ENCODE measurements at places on chromosomes 7 and 10.

DNA sequence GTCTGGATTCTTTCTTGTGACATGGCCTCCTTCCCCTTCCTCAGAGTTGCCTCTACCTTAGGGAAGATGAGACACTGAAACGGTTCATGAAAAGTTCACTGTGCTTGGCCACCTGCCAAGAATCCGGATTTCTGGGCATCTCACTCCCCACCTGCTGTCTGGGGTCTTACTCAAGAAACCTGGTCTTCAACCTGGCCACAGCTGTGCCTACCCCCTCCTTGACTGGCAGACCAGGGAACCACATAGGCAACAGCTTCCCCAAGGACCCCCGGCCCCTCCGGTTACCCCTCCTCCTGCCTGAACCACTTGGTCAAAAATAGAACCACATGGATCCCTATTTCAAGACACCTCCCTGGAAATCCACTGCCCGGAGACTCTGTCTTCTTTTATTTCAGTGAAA lies 58.7 kb upstream of the NANOS1 start:
- no peak for DNase-seq

- DNase-seq, result no peak
Observed at GRCh38 chr7:131692131-131692960, 135.9 kb upstream of the PODXL start.

DNA sequence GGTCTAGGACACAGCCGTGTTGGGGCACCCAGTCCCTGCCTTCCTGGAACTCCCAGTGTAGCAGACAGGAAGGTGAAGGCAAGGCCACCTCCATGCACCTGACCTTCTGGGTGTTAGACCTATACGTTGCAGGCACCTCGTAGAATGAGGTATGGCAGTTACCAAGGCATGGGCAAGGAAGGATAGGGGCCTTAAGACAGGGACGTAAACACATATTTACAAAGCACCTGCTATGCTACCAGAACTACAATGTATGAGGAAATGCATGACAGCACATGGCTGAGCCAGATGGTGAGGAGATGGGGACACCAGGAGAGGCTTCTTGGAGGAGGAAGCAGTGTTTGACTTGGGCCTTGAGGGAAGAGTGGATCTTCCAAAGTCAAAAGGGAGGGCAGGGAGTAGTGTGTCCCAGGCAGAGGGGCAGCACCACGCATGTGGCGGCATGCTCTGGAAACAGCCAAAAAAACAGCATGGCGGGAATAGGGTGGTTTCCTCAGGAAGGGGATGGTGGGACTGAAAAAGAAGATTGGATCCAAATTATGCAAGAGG lies 231.2 kb downstream of the FANK1 start:
- DNase-seq, result no peak

GRCh38 chr7:30984359-30985107 lies 20.8 kb downstream of the GHRHR start:
- no peak for DNase-seq

DNA sequence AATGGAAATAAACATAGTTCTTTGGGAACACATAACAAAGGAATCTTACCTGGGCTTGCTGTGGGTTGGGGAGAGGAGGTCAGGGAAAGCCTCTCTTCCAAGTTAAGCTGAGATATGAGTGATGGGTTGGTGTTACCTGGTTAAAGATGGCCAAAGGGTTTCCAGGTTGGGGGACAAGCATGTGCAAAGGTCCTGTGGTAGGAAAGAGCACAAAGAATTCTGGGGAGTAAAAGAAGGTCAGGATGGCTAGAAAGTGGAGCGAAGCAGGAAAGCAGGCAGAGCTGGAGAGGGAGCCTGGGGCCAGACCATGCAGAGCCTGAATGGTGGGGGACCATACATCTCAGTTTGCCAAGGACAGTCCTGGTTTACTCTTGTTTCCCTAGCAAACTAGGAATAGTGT lies 133.2 kb downstream of the CFAP58 start:
- no peak for DNase-seq

DNA sequence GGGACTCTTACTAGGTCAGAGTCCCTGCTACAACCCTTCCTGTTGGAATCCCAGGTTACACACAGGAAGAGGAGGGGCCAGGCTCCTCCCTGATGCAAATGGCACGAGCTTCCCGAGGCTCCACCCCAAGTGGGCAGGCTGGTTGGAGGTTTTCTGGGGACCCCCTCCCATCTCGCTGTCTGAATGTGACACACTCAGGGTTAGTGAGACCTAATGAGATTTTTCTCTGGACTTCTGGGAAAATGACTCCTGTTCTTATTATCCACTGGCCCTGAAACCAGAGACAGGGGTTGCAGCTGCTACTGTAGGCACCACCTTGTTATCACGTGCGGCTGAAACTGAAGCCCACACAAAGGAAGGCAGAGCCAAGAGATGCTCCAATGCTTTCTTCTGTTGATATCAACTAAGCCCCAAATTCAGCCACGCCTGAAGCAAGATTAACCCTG lies 103.3 kb downstream of the FAM107B start:
- no peak for DNase-seq

DNA sequence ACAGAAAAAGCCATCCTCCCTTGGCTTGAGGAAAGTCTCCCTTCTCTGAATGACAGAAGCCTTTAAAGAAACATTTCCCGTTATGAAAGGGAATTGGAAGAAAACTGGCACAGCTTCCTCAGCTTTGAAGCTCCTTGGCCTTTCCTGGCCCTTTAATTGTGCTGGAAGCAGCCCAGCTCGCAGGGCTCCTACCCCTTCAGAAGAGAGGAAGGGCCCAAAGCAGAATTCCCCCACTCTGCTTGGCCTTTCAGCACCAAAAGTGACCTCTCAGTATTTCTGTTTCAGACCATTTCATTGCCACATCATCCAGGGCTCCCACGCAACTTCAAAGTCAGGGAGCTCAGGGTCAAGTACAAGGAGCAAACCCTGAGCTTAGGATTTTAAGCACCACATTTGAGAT lies 4.2 kb downstream of the AFAP1L2 start:
- DNase-seq, result no peak

DNA sequence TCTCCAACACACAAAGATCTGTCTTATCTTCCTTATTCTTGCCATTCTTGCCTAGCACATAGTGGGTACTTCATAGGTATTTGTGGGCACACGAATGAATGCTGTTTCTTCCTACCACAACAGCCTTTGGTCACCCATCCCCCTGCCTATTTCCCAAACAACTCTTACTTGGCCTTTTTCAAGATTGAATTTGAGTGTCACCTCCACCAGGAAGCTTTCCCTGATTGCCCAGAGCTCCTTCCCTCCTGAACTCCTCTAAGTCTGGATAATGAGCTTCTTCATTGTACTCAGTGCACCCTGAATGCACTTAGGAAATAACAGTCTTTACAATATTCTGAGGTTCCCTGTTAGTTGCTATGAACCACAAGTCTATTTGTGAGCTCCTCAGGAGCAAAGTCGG lies 11.6 kb upstream of the PDZD8 start:
- DNase-seq, result no peak

DNA sequence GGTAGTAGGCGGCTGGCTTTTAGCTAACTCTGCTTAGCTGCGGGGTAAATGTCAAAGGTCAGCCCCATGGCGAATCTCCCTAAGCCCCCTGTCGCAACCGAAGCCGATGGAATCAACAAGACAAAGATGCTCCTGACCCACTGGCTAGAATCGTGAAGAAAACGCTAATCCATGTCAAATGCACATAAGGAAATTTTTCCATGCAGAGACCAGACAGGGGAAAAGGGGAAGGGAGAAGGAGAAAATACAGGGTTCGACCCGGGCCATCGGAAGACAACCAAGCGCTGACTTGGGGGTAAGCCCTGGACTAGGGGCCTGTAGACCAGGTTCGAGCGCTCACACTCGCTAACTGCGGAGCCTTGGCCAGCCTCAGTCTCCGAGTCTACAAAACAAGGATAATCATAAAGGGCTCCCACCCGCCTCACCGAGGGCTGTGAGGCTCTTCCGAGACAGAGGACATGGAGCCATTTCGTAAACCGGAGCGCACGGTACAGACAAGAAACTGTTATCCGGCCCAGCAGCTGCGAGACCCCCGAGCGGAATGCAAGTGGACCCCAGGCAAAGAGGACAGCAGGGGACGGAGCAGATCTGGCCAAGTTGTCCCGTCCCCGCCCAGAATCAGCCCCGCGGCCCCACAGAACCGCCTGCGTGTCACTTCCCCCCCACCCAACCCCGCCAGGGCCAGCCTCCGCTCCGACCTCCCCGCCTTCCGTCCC lies 507 bp downstream of the SAR1A start:
- no peak for DNase-seq

- no peak for DNase-seq
Observed at GRCh38 chr10:26372513-26373354, 65.4 kb upstream of the APBB1IP start.

- no peak for DNase-seq
Observed at GRCh38 chr10:34723750-34724149, 91.3 kb downstream of the PARD3 start.

- no peak for DNase-seq
Observed at GRCh38 chr10:109259293-109259692, 664.0 kb downstream of the XPNPEP1 start.

GRCh38 chr10:29663718-29664117 lies 28.9 kb upstream of the SVIL start:
- DNase-seq, result no peak

DNA sequence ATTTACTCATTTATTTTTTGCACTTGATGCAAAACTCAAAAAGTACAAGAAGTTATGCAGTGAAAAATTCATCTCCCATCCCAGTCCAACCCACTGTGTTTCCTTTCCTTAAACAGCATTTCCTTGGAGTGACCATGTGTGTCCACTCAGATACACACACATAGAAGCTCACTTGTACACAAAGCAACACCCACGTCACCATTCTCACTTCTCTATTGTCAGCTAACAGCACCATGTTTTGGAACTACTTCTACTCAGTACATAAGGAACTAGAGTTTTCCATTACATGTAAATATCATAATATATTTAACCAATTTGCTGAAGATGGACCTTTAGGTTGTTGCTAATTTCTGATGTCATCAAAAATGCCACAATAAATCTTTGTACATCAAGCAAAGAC lies 167.6 kb downstream of the GRID1 start:
- no peak for DNase-seq

GRCh38 chr7:102840404-102840803 lies 72.4 kb upstream of the LRRC17 start:
- DNase-seq, result no peak

- no peak for DNase-seq
Observed at GRCh38 chr7:139681463-139681755, 96.4 kb downstream of the HIPK2 start.

DNA sequence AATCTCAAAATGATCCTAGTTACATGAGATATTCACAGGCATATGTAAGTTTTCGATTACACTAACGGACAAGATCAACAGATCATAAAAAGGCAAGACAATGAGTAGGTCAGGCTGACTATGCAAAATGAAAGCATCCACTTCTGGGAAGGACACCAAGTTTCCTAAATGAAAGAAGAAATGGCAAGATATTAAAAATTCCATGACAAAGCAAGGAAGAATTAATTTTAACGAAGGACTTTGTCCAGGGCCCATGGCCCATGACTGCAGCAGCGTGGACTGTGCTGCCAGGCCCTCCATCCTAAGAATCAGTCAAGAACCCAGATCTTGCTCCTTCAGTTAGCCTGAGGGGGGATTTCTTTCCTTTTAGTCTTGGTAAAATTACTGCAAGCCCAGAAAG lies 182.4 kb upstream of the FRMD4A start:
- DNase-seq, result no peak

GRCh38 chr10:20327954-20328353 lies 511.7 kb downstream of the PLXDC2 start:
- DNase-seq, result no peak

GRCh38 chr7:102426268-102427018 lies 6.9 kb upstream of the ORAI2 start:
- peak; percentile 62 for DNase-seq

- DNase-seq, result no peak
Observed at GRCh38 chr7:85065306-85065705, 121.5 kb downstream of the SEMA3D start.

GRCh38 chr10:31623466-31623865 lies 304.4 kb downstream of the ZEB1 start:
- no peak for DNase-seq

DNA sequence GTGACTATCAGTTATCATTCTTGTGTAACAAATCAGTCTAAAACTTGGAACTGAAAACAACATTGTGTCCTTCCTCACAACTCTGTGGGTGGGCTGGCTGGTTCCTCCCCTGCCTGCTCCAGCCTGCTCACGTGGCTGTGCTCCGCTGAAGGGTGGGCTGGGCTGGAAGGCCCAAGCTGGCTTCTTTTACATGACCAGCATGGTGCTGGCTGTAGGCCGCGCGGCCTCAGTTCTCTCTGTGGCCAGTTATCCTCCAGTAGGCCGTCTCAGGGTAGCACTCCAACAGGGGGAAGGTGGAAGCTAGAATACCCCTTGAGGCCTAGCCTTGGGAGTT lies 11.3 kb downstream of the ADAMTS14 start:
- DNase-seq, result no peak

DNA sequence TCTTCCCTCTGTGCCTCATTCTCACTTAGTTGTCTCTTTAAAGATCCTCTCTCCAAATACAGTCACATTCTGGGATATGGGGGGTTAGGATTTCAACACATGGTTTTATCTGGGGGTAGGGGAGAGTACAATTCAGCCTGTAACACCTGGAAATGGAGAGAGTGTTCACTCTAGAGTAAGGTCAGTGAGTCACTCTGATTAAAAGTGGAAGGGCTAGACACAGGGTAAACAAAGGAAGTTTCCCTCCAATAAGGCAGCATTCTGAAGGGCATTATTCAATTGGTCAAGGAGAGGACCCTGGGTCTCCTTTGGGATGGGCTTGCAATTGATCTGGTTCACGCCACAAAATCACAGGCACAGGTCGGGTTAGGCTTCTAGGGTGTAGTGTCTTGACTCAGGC lies 232.8 kb upstream of the NPSR1 start:
- DNase-seq, result no peak

DNA sequence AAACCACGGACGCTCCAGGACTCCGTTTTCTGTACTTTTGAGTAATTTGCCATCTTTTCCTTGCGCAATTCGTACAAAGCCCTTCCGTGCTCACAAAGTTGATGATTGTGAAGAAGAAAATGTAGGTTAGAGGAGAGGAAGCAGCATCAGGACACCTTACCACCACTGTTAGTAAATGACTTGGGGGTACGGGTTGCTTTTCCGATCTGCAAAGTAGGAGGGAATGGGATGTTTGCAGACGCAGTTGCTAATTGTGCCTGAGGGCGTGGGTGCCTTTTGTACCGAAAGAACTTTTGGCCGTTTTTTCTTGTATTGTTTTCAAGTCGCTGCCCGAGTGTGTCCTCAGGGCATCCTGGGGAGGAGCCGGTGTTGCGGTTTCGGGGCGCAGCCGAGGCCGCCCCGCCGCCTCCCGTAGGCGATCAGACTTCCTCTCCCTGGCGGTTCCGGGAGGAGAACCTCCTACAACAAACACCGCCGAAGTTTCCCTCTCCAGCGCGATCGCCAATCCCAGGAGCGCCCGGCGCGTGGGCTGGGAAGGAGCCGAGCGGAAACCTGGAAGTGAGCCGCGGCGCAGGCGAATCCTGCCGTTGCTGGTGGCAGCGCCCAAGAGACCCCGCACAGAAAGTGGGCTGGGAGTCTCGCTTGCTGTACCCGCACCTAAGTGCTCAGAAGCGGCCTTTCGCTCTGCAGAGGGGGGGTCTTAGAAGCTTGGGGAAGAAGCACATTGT lies 1.0 kb downstream of the PRR15 start:
- DNase-seq, result no peak

GRCh38 chr7:155062411-155062810 lies 7.7 kb upstream of the HTR5A start:
- DNase-seq, result no peak

GRCh38 chr7:65832281-65832680 lies 40.6 kb upstream of the VKORC1L1 start:
- no peak for DNase-seq

Measured in activated gamma-delta T cell treated with anti-CD3 and anti-CD28 coated beads, Interleukin-2, amount 50 U/mL, for 16 hours (primary cell).